ENCODE measurements at places on chromosomes 11 and 22. TPM values are rescaled to one million over a fixed set of nuclear protein-coding genes. Genes with fewer than 3 reads are reported as not detected.

GLYATL2 gene
- not detected for total RNA-seq

PES1 gene
- 115 TPM for total RNA-seq

RIC3 gene
- under 0.01 TPM for total RNA-seq

GAB4 gene
- total RNA-seq, result not detected

SERPING1 gene
- total RNA-seq, result not detected

ANO9 gene
- 0.07 TPM for total RNA-seq

TRIM49 gene
- total RNA-seq, result not detected

SLC6A5 gene
- total RNA-seq, result not detected

TYR gene
- total RNA-seq, result not detected

MYBPC3 gene
- total RNA-seq, result not detected

PHOX2A gene
- not detected for total RNA-seq

OR5P2 gene
- not detected for total RNA-seq

NAALADL1 gene
- 10.7 TPM for total RNA-seq

HEPHL1 gene
- not detected for total RNA-seq

OR52J3 gene
- total RNA-seq, result not detected

DNA sequence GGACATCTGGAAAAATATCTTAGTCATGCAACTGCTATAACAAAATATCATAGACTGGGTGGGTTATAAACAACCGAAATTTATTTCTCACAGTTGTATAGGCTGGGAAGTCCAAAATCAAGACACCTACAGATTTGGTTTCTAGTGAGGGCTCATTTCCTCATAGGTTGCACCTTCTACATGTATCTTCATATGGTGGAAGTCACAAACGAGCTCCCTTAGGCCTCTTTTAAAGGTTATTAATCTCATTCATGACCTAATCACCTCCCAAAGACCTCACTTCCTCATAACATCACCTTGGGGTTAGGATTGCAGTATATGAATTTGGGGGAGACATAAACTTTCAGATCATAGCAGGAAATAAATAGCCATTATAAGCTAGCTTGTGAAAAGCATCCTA is 85.2 kb downstream of the INTS4 start:
- DNase-seq, result no peak

GRCh38 chr11:32436751-32437494 is 1.6 kb upstream of the WT1 start:
- no peak for DNase-seq

GRCh38 chr11:66957971-66958231 is 282 bp downstream of the PC start:
- no peak for DNase-seq

- DNase-seq, result no peak
Measured at GRCh38 chr11:61552108-61552635, 28.7 kb downstream of the SYT7 start.

- no peak for DNase-seq
Measured at GRCh38 chr11:111905411-111905810, 6.2 kb downstream of the CRYAB start.

DNA sequence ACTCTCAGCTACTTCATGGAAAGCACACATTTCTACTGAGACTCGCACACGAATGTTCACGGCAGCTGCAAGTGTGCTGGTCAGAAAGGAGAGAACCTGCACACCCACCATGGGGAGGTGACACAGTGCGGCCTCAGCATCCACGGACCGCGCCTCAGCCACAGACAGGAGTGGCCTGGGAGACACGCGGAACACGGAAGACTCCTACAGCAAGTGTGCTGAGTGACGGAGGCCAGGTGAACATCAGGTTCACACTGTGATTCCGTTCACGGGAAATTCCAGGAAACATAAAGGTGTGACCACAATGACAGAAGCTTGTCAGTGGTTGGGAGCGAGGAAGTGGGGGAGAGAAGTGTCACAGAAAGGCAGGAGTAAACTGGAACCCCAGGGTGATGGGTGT is 13.3 kb upstream of the MOB2 start:
- no peak for DNase-seq

DNA sequence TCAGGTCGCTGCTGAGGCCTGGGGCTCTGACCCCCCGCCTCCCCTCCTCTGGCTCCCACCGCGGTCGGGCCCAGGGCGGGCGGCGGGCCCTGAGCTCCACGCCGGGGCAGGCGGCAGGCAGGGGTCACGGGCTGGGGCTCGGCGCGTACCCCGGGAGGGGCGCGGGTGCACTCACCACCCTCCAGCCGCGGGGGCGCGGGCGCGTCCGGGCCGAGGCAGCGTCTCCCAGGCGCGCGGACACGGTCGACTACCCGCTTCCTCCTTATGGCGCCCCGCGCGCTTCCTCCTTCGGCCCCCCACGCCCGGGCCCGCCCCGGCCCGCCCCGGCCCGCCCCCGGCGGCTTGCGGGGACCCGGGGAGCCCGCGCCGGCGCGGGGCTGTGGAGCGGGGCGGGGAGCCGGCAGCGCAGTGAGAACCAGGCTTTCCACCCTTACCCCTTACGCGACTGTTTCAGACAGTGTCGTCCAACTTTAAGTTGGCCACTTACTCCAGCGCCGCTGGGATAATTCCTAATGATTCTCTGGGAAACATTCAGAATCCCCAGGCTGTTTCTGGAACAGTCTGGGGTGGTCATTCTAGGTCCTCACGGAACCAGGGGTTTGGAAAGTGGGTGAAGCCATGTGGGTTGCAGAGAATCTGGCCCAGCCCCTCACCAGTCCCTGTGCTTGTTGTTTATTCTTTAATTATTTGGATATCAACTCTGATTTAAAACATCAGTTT is at the start of gene BID:
Gene BID (minus strand): TSS at position 264 of the 720 bp plus-strand sequence. CDS start 24,353 bp downstream, outside the sequence.
- DNase-seq, result no peak

DNA sequence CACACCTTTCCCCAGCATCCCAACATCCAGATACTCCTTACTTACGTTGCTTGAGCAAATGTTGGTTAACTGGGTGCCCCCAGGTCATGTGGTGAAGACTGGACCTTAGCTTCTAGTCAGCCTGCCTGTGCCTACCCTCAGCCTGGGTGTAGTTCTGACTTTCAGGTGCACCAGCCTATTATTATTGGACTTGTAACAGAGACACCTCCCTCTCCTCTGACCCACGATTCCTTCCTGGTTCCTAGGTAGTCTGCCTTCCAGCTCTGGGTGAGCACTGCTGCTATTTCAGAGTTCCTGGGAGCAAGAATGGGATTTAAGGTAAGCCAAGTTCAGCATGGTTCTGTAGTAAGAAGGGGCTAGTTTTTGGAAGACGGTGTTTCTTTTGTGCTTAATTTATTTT is 138.2 kb downstream of the DSCAML1 start:
- no peak for DNase-seq

DNA sequence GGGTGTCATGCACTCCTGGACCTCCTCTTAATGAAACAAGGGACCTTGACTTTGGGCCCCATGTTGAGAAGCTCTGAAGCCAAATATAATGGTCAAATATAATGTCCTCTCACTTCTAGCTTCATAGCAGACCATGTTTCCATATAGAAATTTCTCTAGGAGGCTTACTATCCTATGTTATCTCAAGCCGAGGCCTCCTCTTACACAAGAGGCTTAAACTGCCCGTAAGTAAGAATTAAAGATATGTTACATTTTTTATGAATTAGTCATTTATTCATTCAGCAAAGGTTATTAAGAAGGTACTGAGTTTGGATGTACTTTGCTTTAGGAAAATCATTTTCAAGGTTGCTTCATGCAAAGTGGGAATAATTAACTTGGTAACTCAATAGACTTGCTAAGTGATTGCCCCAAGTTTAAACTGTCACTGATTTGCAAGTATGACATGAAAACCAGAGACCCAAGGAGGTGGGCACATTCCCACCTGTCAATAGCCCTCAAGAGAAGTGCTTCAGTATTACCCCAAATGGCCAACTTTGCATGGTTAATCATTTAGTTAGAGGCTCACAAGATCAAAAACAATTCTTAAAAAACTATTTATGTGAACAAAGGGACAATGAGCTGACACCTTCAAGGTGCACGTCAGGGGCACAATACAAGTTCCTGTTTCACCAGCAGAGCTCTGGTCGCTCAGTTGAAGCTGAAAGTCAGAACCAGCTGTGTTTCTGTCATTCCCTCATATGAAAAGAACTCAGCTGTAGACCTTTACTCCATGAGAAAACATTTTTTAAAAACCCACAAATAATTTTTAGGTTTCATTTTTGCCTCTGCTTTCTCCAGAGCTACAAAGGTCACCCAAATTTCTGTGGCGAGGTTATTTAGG is 20.9 kb downstream of the BDNF start:
- DNase-seq, result no peak

DNA sequence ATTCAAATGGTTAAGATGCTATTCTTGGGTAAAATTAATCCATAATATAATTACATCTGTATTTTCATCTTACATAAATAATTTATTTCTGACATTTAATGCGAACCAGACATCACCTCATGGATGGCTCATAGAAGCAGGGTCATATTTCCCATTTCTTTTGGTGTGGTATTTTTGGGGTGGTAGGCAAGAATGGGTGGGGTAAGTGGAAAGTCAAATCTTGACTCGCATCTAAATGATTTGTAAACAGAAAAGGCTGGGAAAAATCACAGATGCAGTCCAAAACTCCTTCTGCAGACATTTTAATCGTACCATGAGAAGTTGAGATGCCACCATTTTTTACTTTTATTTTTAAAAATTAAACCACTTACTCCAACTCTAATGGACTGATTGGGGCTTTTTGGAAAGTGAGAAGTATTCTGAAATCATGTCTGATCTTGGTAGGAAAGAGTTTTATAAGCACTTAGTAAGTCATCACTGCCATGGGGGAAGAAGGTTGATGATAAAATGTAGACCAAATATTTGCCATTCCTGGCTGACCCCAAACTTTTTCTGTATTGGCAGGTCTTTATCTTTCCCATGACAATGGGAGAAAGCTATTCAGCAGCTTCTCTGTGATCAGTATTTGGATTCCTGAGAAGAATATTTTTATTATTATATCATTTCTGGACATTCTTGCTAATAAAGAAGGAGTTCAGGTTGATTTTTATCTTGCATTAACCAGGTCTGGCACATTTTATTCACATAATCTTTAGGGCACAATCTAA is 47.2 kb upstream of the BLID start:
- no peak for DNase-seq

GRCh38 chr11:43852057-43852636 is 28.5 kb upstream of the ALKBH3 start:
- peak; percentile 48 for DNase-seq

DNA sequence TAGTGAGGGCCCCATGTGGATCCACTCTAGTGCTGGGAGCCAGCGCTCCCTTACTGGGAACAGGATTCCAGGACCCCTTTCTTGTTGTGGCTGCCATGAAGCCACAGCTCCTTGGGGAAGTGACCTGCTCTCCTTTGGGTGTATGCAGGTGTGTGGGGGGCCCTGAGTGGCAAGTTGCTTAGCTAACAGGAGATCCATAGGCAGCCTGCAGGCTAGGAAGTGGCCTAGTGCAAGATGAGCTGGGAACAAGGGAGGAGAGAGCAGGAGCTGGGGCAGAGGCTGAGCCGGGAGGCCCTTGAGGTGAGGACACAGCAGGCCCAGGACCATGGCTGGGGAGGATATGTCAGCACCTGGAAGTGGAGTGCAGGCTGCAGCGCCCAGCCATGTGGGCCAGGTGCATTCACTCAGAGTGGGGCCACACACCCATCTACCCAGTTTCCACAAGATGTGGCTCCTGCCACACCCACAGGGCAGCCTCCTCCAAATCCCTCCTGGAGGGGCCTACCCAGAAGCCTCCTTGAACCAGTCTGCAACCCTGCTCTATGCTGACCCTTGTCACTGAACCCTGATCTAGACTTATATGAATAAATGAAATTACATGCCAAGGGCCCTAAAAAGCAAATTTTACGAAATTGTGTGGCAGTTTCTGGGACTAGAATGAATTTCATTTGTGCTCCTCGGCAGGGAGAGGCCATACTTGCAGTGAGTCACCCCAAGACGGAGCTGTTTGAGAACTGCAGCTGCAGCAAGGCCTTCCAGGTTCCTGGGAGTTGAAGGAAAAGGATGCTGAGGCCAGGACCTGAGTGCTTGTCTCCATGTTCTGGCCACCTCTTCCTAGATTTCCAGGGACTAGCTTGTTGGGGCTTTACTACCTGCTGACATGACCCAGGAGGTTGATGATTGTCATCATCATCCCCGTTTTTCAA is 3.2 kb downstream of the THAP7 start:
- no peak for DNase-seq

DNA sequence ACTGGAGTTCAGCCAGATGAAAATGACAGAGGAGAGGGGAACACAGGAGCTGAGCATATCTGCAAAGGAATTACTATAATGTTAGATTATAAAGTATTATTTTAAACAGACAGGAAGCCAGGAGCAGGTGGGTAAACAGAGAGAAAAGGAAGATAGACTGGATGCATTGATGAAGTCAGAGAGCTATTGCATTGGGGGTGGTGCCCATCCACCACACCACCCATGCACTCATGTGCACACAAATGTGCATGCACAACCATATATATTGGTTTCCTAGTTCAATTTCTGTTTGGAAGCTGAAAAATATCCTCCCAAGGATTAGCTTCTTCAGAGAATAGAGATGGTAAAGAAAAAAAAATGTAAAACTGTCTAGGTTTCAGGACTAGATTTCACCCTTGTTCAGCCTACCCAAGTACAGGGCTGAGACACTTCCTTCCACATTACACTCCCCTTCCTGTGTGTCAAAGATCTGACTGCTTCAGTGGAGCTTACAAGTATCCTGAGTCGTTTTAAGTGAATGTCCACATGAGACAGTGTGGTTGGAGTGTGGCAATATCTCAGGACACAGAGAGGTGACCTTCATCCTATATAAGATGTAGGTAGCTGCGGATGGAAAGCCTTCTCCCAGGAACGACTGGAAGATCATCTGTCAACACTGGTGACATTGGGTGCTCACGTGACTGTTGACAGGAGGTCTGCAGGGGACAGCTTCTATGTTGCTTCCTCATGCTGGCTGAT is 12.2 kb upstream of the SMPD1 start:
- no peak for DNase-seq

GRCh38 chr11:4481240-4481582 is 1.2 kb upstream of the OR52K1 start:
- DNase-seq, result no peak

- no peak for DNase-seq
Measured at GRCh38 chr11:85740481-85741400, 54.7 kb upstream of the CCDC89 start.

DNA sequence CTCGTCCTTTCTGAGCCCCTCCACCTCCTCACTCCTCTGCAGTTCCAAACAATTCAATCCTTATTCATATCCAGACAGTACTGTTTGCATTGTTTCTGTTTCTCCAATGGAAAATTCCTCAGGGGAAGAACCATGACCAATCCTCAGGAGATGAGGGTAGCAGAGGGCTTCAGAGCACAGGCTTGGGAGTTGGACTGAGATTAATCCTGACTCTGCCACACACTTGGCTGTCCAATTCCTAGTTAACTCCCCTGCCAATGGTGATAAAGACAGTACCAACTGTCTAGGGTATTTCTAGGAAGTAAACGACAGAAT is 58.0 kb downstream of the MICAL3 start:
- DNase-seq, result no peak

GRCh38 chr11:27467181-27467913 is 5.2 kb downstream of the LGR4 start:
- no peak for DNase-seq

GRCh38 chr11:60842668-60843600 is 1.0 kb downstream of the CCDC86 start:
- DNase-seq, result no peak

All from pulmonary artery endothelial cell (primary cell).